ENCODE measurements at places on chromosomes 1 and 21. TPM values are rescaled to one million over a fixed set of nuclear protein-coding genes. Genes with fewer than 3 reads are reported as not detected.

CCDC27 gene
- total RNA-seq = not detected

- H3K4me3 ChIP-seq = no peak overlapping the region
- DNase-seq = no peak
- peaks cover 3% of the 10 kb centered on the region for H3K4me1 ChIP-seq
- H3K27ac ChIP-seq = no peak overlapping the region
- H3K27me3 ChIP-seq = no peaks in the 10 kb centered on the region
Observed at GRCh38 chr1:198153103-198153502, 3.7 kb upstream of the NEK7 start.

GRCh38 chr1:97787231-97787630, 133.6 kb downstream of the DPYD start:
- H3K4me1 ChIP-seq = no peaks in the 10 kb centered on the region
- no peak overlapping the region for H3K4me3 ChIP-seq
- DNase-seq = no peak
- H3K36me3 ChIP-seq = no peaks in the 10 kb centered on the region

GRCh38 chr1:64098846-64099582, 104.4 kb upstream of the UBE2U start:
- H3K4me1 ChIP-seq = no peaks in the 10 kb centered on the region
- no peak for DNase-seq
- no peaks in the 10 kb centered on the region for H3K36me3 ChIP-seq

TFF2 gene
- 1.3 TPM for total RNA-seq

TMOD4 gene
- total RNA-seq = not detected

GRIK3 gene
- 0.99 TPM for total RNA-seq

DNA sequence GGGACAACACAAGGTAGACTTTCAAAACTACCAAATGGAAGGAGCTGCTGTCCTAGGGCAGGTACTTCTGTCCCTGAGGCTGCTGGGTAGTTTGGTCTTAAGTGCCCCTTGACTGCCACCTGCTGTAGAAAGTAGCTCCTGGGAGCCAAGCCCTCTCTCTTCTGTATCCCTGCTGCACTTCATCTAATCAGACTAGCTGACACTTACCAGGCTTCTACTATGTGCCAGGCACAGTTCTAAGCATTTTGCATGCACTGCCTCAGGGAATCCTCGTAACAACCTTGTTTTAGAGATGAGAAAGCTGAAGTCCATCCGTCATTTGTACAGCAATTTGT, 15.9 kb upstream of the SRSF4 start:
- no peak overlapping the region for H3K4me3 ChIP-seq
- H3K4me1 ChIP-seq = peaks cover 7% of the 10 kb centered on the region
- H3K27ac ChIP-seq = no peak overlapping the region
- no peak for DNase-seq
- H3K36me3 ChIP-seq = no peaks in the 10 kb centered on the region
- no peaks in the 10 kb centered on the region for H3K27me3 ChIP-seq

IER5 gene
- 6.6 TPM for total RNA-seq

DNA sequence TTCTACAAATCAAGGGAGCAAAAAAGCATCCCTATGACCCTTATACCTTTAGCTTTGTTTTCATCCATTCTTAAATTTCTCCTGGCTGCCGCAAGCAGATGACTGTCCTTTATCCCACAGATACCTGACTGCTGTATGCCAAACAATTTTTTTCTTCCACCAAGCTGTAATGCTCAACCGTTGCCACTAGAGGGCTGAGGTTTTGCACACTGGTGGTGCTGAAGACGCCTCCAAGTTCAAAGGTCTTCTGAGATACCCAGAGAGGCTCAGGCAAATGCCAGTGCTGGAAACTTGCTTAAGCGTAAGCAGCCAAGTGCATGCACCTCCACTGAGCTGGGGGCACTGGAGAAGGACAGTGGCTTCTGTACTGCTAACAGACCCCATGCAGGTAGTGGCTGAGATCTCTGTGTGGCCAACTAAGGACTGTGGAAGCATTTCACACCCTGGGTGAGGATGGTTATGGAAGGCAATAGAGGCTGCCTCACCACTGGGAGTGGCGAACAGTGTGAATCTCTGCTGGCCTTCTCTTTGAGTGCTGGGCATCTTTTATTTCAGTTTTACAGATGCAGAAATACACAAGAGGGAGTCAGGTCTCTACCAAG, 28.5 kb downstream of the CNIH3 start:
- peaks cover 32% of the 10 kb centered on the region for H3K4me1 ChIP-seq
- no peaks in the 10 kb centered on the region for H3K36me3 ChIP-seq
- H3K27me3 ChIP-seq = no peaks in the 10 kb centered on the region
- H3K27ac ChIP-seq = no peak overlapping the region
- DNase-seq = peak; percentile 62

PACC1 gene
- total RNA-seq = not detected

ARTN gene
- 12.5 TPM for total RNA-seq

VSIG8 gene
- total RNA-seq = not detected

- no peak for DNase-seq
- H3K4me3 ChIP-seq = no peak overlapping the region
- no peaks in the 10 kb centered on the region for H3K4me1 ChIP-seq
- no peaks in the 10 kb centered on the region for H3K36me3 ChIP-seq
Observed at GRCh38 chr1:66350001-66350547, 183.9 kb upstream of the SGIP1 start.

Measured in body of pancreas (tissue), 4 donors.